ENCODE measurements at places on chromosomes 3 and 15.

GRCh38 chr3:170809007-170809974 is 60.7 kb downstream of the RPL22L1 start:
- DNase-seq = peak; percentile 89

GRCh38 chr3:172203522-172204258 is 164.3 kb downstream of the FNDC3B start:
- DNase-seq = no peak

DNA sequence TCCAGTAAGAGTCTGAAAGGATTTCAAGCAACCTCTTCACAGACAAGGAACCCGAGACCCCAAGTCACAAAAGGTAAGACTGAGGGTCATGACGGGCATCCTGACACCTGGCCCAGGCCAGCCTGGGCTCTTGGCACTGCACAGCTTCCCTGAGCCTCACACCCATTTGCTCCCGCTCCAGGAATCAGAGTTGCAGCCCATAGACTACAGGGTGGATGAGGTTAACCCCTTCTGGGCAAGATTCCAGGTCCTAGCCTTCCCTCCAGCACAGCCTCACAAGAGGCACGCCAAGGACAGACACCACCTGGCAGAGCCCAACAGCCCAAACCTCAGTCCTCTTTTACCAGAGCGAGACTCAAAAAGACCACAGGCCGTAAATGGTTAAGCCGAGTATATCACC is 36.2 kb downstream of the RBPMS2 start:
- no peak for DNase-seq

DNA sequence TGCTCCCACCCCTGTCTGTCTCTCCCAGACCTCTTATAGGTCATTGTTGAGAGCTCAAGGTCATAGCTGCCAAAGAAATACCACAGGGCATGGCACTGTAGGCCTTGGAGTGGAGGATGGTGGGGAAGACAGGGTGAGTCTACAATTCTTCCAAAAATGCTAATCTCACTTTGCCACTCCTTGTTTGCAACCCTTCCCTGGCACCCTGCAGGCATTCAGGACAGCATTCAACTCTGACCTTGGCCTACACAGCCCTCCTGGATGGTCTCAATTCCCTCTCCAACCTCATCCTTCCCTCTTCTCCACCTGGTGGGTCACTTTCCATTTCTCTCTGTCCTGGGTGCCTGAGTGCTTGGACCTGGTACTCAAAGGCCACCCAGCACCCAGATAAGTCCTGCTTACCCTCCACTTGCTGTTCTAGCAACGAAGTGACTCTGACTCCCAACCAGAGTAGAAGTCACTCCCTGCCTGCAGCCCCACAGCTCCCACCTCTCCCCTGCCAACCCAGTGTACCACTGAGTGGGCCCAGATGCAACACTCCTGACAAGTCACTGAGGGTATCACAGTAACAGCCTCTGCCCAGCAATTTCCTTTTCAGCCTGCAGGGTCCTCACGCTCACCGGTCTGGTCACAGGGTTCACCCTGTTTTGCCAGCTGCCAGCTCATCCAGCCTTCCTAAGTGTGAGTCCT is 36.6 kb downstream of the AMOTL2 start:
- DNase-seq = no peak

GRCh38 chr3:197847866-197848401 is 56.9 kb downstream of the LRCH3 start:
- DNase-seq = no peak

DNA sequence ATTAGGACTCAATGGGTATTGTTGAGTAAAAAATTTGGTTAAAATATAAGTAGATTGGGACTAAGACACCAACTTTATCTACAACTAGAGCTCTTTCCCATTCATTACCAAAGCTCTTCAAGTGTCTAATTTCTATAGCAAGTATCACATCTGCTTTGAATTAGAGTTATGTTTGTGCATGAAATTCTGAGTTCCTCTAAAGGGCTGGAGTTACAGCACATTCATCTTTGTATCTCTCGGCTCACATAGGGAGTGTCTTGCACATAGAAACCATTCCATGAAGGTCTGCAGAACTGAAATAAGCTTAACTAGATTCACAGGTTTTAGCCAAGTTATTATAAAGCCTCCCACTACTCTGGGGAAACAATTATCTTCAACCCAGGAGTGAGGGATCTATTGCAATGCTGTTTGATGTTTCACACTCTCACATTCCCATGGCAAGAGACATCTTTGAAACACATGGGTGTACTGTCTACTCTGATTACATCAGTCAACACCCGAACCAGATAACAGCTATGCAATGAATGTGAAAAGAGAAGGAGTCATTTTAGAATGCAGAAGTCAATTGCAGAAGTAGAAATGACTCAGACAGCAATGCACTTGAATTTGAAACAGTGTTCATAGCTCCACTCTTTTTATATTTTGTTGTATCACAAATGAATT is 93.1 kb upstream of the KBTBD8 start:
- peak; percentile 62 for DNase-seq

DNA sequence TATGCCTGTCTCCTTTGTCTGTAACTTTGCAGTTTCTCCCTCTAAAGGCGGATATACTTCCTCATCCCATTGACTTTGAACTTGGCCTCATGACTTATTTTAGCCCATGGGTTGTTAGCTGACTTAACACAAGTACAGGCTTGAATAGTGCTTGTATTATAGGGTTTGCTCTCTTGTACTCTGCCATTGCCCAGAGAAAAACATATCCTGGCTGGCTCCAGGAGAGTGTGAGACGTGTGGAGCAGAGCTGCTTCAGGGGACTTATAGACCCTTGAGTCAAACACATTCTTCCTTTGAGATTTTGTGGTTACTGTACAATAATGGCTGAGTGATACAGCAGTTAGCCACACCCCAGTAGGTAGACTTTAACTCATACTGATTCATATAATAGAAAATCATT is 124.0 kb downstream of the RAP2B start:
- no peak for DNase-seq

DNA sequence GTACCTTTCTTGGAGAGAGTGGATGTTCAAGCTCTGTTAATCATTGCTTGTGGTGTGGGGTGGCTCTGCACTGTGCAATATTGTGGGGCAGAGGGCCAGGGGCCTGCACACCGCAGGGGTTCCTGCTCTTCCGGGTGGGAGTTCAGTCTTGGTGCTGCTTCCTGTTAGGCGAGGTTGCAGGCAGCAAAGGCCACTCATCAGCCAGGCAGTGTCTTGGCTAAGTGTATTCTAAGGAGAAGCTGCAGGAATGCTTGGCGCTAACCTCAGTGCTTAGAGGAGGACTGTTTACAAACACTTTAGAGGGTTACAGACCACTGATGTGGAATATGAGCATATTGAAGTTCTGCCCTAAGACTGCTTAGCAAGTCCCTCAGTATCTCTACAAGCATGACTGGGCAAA is 81.7 kb downstream of the CEP63 start:
- no peak for DNase-seq
